ENCODE measurements at places on chromosomes 1 and 21. TPM values are rescaled to one million over a fixed set of nuclear protein-coding genes. Genes with fewer than 3 reads are reported as not detected.

GRCh38 chr1:31860581-31860980, 44.8 kb upstream of the SPOCD1 start:
- no peak for DNase-seq

GRCh38 chr1:92538413-92539061, 51.8 kb upstream of the GFI1 start:
- no peak for DNase-seq

STK40 gene
- total RNA-seq, result 49.6 TPM

GPR61 gene
- total RNA-seq, result not detected

- no peak for DNase-seq
Observed at GRCh38 chr1:51651552-51651942, 34.7 kb downstream of the OSBPL9 start.

DNA sequence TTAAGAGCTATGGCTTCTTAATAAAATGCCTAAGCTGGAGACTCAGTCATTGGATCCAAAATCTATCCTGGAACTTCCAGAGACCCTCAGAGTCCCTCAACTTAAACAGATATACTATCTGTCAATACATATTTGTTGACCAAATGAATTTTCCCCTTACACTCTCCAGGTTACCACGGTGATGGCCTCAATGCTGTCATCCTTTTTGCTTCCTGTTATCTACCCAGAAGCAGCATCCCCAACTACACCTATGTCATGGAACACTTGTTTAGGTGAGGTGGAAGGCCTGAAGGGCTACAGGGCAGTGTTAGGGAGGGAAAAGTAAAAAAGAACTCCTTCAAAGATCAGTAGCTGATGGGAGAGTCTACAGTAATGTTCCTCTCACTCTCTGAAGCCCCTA, 4.4 kb upstream of the C1orf56 start:
- DNase-seq, result no peak

DNA sequence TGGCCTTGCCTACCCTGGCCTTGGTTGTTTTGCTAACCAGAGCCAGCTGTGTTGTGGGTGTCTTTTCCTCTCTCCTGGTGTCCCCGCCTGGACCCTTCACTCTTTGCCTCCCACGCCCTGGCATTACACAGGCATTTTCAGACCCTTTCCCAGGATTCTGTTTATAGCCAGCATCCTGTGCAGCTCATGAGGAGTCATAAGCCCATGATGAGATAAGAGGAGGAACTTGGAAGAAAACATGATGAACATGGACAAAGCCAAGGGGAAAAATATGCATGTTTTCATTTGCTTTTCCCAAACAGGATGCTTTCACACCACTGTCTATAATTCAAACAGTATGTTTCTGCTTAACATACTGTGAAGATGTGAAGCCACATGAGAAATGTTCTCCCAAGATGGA, 18.7 kb upstream of the WARS2 start:
- DNase-seq, result no peak

IL10 gene
- total RNA-seq, result not detected

GRCh38 chr1:160905617-160905989, 20.6 kb upstream of the ITLN1 start:
- no peak for DNase-seq

GRCh38 chr1:44025816-44026215, 5.4 kb downstream of the SLC6A9 start:
- DNase-seq, result no peak

AIRE gene
- total RNA-seq, result not detected

- no peak for DNase-seq
Observed at GRCh38 chr1:228315945-228316588, 90.6 kb downstream of the TRIM11 start.

- DNase-seq, result no peak
Observed at GRCh38 chr1:21269461-21270085, 20.7 kb downstream of the ECE1 start.

PDPN gene
- 0.28 TPM for total RNA-seq

- DNase-seq, result no peak
Observed at GRCh38 chr1:35642471-35642955, 1.2 kb upstream of the PSMB2 start.

GUCA2A gene
- not detected for total RNA-seq

- no peak for DNase-seq
Observed at GRCh38 chr21:15159382-15160020, 94.7 kb upstream of the NRIP1 start.

DNA sequence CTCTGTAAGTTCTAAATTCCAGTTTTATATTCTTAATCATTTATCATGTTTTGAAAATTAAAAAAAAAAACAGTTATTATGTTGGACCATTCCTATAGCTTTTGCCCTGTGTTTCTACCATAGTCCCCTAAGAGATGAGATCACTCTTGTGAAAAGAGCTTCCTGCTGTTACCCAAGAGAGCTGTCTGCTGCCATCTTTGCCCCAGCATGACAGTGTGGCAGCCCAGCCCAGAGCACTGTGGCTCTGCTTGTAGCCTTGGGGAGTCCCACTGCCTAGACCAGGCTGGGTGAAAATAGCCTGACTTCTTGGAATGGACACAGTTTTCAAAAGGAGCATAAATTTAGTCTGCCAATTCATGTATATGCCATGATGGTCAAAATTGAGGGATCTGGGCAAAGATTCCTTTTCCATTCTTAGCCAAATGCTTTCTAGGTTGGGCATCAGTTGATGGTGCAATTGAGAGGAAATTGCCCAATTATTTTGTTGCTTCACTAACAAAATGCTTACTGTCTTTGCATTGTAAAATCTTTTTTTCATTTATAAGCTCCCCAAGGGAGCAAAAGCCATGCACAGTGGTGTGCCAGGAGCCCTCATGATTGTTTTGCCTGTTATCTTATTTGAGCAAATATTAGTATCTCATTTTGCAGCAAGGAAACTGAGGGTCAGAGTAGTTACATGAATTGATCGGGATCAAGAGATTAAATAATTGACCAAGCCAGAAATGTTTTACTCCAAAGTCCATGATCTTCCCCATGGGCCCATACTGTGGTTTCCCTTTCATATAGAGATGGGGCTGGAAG, 72.8 kb downstream of the ETS2 start:
- no peak for DNase-seq

- DNase-seq, result no peak
Observed at GRCh38 chr1:9004700-9005394, 21.4 kb downstream of the SLC2A7 start.

DNA sequence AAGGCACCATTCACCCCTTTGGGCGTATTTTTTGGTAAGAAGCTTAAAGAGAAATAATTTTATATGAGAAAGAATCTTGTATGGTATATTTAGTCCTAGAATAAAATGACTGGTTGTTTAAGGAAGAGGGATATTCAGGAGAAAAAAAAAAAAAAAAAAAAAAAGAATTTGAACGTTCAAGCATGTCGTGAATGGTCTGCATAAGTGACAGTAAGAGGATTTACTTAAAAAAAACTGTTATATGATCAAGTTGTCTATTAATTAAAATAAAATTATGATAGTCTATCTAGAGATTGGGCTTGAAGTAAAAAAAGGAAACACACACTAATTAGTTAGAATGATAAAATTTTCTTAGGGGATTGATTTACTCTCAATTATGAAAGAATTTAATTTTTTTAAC, 11.7 kb upstream of the OR14I1 start:
- DNase-seq, result no peak

OR6K3 gene
- total RNA-seq, result not detected

Measured in Panc1 (cell line).